ENCODE measurements at places on chromosomes 12 and 14.

GRCh38 chr12:63882844-63883243 lies 38.3 kb downstream of the SRGAP1 start:
- DNase-seq = no peak

DNA sequence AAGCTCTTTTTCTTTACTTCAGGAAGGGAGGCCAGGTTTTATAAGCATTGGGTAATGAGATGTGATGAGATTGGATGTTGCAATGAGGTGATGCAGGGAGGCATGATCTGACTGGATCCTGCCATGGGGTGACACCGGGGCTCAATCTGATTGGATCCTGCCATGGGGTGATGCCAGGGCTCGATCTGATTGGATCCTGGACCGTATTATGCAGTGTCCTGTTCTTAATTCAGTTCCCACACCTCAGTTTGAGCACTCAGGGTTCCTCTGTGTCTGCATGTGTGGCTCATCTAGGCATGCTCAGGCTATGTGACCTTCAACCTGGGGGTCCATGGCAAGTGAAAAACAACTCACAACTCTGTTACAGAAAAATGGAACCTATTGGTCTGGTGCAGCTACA lies 166.4 kb downstream of the SLC15A4 start:
- no peak for DNase-seq

- no peak for DNase-seq
Measured at GRCh38 chr14:68574461-68574860, 218.4 kb downstream of the ZFP36L1 start.

DNA sequence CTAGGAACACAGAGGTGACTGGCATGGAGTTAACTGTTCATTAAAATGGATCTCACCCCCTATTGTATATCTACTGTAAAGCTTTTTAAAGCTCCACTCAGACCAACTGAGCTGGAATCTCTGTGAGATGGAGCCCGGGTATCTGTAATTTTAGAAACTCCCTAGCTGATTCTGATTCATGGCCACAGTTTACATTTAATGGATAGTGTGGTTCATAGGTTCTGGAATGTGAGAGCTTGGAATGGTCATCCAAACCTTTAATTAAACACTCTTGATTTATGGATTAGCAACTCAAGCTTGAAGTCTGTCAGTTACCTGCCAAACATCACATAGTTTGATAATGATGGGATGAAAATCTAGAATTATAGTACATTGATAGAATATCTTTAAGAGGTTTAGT lies 183.8 kb downstream of the SLC25A21 start:
- no peak for DNase-seq

GRCh38 chr14:98946940-98947339 lies 325.1 kb downstream of the BCL11B start:
- DNase-seq = no peak

GRCh38 chr14:92754966-92755365 lies 6.5 kb upstream of the LGMN start:
- no peak for DNase-seq

DNA sequence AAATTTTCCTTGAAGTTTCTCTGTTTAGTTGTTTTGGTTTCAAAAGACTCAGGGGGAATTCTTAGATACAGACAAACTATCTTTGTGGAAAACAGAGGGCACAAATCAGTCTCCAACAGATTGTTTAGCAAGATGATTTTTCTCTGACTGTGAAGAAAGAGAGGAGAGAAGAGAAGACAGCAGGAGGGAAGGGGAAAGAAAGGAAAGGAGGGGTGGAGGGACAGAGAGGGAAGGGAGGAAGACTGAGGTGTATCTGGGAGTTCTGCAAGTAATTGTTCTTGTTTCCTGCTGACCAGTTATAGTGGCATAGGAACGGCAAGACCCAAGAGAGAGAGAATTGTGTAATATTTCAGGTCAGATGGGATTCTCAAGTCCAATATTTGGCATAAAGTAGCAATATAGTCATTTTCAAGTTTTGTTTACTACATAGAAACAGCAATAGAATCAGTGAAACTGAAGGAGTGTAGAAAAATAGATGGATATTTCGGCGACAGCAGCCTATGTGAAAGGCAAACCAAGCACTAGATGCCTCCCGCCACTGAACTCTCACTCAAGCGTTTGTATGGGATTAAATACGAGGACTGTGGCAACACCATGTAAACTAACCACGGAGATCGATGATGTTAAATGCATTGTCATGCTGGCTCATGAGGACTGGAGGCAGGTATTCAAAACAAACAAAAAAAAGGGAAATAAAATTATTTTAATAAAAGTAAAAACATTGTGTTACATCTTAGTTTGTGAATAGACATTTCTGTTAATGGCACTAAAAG lies 342.5 kb downstream of the SLC16A7 start:
- DNase-seq = no peak

GRCh38 chr12:42590330-42590934 lies 886 bp upstream of the PRICKLE1 start:
- DNase-seq = peak; percentile 25

DNA sequence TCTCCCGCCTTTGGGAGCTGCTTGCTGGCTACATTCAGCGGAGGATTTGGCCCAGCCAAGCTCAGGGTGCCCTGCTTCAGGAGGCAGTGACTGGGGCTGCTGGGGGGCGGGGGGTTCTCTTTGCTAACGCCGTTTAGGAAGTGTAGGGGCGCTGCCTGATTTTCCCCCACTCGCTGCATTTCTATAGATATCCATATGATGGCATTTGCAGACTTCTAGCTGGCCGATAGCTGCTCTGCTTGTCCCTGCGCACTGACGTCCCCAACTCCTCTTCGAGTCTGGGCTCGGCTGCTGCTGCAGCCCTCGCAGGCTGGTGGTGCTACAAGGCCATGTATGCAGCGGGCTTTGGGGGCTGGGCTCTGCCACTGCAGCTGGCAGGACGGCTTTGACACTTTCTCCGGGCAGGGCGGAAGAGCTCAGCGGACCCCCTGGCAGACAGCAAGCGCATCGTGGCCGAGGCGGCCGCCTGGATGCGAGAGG lies 3.1 kb downstream of the LRFN5 start:
- DNase-seq = no peak

DNA sequence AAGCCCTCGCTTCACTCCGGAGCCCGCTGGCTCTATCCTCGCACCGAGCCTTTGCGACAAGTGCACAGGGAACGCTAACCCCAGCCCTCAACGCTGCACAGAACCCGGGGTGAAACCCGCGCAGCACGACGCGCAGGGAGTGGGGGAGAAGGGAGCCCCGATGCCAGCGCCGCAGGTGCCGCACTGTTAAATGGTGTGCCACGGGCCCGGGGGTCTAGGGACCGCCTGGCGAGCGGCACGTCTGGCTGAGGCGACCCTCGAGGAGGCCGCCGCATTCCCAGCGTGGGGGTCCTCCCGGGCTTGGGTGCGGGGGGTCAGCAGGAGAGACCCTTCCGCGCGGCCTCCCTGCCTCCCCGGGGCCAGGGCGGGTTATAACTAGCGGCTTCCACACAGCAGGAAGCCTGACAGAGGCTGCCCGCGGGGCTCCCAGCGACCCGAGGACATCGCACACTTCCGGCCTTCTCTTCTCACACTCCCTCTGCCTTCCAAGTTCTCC lies 23.8 kb upstream of the LRTM2 start:
- peak; percentile 69 for DNase-seq

- no peak for DNase-seq
Measured at GRCh38 chr14:75417674-75418073, 10.1 kb upstream of the JDP2 start.

GRCh38 chr12:67647799-67648520 lies 585 bp upstream of the DYRK2 start:
- peak; percentile 66 for DNase-seq

- DNase-seq = no peak
Measured at GRCh38 chr12:77189458-77189857, 124.1 kb upstream of the E2F7 start.

- DNase-seq = no peak
Measured at GRCh38 chr12:54213079-54213478, 24.3 kb upstream of the SMUG1 start.

GRCh38 chr12:2288001-2288400 lies 235.2 kb downstream of the CACNA1C start:
- DNase-seq = no peak

GRCh38 chr14:73728717-73729330 lies 14.6 kb upstream of the PNMA1 start:
- peak; percentile 90 for DNase-seq

DNA sequence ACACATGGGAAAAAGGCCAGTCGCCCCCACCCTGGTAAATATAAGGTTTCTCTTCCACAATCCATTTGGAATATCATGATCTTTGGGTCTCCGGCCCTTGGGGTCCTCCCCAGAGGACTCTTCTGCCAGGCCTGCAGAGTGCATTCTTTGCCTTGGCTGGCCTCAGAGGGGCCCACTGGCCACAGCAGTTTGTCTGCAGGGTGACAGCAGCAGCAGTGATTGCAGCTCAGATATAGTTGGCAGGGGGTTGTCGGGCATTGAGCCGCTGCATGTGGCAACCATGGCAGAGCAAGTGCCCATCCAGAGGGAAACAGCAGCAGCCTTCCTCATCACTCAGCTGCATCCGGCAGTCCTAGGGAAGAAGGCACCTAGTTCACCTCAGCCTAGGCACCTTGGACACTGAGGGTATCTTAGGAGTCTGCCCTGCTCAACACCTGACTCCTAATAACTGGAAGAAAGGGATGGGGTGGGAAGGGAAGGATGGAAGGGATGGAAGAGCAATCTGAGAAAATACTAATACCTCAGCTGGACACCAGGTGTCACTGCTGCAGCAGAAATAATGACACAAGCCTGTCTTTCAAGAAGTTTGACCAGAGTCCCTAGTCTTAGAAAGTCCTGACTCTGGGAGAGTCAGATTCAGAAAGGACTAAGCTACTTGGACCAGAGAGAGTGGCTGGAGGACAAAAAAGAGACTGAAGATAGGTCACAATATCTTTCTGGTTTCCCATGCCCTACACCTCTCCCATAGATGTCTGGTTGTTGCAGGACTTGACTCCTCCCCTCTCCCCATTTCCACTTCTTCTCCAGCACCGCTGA lies 8.9 kb downstream of the AJUBA start:
- DNase-seq = peak; percentile 65
